ENCODE measurements at places on chromosomes 5 and 9.

- no peak for DNase-seq
Observed at GRCh38 chr9:137982200-137982599, 104.6 kb downstream of the CACNA1B start.

DNA sequence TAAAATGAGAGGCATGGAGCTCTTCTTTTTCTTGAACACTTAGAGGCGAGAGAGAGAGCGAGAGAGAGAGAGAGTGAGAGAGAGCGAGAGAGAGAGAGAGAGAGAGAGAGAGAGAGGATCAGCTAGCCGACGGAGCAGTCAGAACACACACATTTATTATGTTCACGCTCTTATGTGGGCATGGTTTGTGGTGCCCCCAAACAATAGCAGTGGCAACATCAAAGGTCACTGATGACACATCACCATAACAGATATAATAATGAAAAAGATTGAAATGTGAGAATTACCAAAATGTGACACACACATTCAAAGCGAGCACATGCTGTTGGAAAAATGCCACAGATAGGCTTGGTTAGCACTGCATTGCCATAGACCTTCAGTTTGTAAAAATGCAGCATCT lies 116.1 kb downstream of the KDM4C start:
- DNase-seq, result no peak

DNA sequence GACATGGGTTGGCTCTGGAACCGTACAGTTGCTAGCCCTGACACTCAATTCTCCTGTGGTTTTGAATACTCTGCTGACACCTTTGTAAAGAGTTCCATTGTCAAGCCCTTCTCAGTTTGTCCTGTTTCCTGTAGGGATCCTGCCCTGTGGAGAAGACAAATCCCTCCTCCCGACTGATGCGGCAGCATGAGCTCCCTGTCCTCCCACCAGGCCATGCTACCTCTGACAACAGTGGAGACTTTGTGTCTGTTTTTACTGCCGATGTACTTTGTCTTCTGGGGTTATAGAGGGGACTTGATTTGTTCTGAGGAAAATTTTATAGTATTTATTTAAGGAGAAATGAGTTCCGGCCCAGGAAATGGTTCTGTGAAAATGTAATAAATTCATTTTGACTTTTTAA lies 57.8 kb downstream of the PRLR start:
- no peak for DNase-seq

GRCh38 chr5:56176155-56176798 lies 56.9 kb downstream of the ANKRD55 start:
- no peak for DNase-seq

DNA sequence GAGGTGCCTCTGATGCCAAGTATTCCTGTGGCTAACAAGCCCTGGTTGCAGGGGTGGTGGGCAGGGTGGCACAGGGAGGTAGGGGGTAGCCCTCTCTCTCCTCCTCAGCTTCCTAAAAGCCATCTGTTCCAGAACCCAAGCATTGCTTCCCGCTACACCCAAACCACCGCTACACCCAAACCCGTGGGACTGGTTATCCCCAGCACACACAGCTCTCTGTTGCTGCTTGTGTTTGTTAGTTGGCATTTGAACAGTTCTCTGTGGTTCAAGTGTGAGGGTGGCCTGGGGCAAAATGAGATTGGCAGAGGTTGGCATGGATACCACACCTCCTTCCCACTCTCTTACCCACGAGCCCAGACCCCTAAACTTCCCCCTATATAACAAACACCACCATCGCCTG lies 40.4 kb downstream of the SPARC start:
- DNase-seq, result no peak

DNA sequence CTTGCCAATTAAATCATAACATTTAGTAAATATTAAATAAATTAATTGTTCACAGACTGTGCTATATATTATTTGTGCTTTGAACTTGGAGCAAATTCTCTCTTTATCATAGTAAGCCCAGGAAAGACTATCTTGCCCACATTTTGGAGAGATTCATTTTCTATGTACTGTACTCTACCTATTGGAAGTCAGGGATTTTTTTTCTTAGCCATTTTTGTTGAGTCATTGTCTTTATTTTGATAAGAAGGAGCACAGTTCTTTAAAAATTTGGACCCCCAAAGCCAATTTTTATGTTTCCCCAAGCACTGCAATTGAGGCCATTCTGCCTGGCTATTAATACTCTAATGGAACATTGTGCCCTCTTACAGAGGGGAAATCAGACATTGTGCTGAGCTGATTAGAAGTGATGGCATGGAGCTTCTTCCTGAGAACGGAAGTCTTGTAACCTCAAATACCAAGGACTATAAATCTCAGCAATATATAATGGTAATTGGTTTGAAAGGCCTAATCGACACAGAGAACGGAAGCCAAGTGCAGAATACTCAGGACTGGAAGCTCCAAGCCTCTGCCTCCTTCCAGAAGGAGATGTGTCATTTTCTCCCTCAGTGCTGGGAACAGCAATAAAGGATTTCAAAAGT lies 188.8 kb upstream of the PAPPA start:
- DNase-seq, result no peak

DNA sequence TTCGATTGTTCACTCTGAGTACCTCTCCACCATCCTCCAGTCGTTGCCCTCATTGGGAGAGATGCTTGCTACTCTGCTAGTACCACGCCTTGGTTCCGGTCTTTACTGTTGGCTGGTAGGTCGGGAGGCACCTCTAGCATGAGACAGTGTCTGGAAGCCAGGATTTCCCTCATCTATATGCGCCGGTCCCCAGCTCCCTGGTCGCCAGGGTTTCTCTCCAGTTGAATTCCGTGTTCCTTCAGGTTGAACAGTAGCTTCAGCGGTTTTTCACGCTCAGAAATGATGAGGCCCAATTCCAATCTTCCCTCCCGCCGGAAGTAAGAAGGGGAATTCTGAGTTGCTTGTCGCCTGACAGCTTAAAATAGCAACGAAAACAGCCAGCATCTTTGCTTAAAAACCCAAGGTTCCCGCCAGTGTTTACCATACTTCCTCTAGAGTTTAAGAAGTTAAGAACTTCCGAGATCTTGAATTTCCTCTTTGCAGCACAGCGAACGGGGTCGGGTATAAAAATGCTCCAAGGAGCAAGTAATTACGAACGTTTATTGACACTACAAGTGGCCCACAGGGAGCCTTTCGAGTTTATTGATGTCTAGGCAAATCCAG lies 1.3 kb upstream of the ST8SIA4 start:
- DNase-seq, result no peak

- DNase-seq, result no peak
Observed at GRCh38 chr9:70060883-70061507, 17.3 kb downstream of the MAMDC2 start.

DNA sequence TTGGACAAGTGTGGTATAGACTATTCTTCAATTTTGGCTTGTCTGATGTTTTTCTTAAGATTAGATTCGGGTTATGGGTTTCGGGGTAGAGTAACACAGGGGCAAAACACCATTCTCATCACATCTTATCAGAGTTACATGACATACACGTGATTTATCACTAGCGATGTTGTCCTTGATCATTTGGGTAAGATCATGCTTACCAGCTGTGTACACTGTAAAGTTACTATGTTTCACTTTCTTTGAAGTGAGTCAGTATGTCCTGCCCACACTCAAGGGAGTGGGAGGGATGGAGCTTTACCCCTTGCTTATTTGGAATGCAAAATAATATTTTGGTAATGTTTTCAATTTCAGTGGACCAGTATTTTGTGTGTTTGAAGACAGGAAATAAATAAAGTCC lies 101.8 kb upstream of the TAF11L2 start:
- no peak for DNase-seq

DNA sequence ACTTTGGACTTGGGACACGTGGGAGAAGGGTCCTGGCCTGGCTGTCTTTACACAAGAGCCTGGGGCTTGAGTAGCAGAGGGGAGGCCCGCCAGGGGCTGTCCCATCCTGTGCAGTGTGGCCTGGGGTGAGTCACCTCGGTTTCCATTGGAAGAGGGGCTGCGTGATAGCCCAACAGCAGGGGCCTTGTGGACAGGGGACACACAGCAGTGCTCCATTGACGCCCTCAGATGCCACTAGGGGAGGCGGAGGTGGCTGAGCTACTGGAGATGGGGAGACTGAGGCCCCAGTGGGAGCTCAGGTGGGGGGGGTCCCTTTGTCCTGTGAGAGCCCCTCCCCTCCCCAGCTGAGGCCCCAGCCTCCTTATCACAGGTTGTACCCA lies 50.0 kb upstream of the RNU6ATAC start:
- DNase-seq, result no peak

DNA sequence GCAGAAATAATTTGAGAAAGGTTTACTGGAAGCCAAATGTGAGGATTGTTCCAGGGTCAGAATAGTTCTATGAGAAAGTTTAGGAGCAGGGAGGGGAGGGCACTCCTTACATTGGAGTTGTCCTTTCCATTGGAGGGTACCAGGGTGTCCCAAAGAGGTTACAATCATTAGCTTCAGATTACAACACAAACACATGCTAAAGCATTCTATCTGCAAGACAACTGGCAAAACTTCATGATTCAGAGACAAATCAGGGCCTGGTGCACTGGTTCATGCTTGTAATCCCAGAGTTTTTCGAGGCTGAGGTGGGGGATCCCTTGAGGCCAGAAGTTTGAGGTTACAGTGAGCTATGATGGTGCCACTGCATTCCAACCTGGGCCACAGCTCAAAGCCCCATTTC lies 51.8 kb downstream of the NSUN2 start:
- no peak for DNase-seq

GRCh38 chr5:171492781-171493180 lies 73.3 kb downstream of the FGF18 start:
- DNase-seq, result no peak

- DNase-seq, result no peak
Observed at GRCh38 chr9:132404228-132404881, 2.3 kb downstream of the TTF1 start.

DNA sequence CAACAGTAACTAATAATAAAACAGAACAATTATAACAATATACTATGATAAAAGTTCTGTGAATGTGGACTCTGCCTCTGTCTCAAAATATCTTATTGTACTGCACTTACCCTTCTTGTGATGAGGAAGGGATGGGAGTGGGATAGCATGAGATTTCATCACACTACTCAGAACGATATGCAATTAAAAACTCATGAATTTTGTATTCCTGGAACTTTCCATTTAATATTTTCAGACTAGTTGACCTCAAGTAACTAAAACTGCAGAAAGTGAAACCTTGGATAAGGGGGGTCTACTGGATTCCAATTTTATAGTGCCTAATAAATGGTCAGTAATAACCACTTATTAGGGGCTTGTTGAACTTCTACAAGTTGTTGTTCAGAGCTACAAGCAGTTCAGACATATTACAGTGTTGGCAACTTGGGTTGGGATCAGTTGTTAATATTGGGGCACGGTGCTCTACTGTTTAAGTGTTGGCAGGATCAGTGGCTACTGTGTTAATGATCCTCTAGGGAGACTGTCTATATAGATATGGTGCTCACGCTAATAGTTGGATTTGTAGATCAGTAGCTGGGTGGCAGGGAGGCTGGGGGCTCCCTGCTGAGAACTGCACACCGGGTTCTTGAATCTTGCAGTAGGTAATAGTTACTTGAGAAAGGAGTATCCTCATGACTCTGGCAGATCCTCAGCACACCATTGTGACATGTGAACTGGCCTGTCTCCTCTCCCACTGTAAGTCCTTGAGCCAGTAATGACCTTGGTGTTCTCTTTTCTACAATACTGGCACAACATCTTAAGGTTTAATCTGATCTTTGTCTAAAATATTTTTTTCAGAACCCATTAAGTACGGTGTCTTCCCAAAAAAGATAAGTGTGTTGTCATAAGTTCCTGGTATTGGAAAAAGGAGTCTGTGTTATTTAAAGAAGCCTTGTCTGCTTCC lies 62.0 kb downstream of the F2RL2 start:
- no peak for DNase-seq

DNA sequence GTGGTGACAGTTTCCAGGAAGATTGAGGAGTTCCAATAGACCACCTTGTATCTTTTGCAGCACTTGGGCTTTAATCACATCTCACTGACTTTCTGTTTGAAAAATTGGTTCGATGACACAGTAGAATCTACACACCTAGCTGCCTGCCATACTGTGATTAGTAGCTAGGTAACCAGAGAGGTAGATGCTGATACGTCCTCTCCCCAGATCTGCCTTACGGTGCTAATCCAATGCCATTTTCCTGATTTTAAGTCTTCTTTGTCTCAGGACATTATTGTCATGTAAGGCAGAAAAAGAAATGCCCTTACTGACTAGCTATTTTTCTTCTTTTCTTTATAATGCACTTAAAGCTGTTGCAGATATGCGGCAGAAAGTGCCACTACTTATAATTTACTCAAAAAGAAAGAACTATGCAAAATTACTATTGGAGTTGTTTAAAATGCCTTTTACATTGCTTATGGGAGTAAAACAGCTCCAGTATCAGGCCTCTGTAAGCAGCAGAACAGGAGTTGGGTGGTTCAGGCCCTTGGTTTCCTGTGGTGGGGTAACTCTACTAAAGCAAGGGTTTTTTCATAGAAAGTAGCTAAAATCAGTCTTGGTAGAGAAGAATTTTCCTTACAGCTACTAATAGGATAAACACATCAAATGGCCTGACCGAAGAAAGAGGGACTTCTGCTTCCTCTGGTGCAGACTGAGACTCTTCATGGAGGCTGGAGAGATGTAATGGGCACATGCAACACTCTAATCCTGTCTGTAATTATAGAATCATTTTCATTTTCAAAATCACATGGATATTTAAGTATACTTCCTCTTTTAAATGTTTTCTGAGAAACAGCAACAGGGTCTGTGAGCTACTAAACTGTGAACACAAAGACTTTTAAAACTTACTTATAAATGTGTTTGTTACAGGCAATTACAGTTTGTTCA lies 177.2 kb downstream of the MAPKAP1 start:
- no peak for DNase-seq

GRCh38 chr9:134391319-134392231 lies 65.3 kb downstream of the RXRA start:
- no peak for DNase-seq

DNA sequence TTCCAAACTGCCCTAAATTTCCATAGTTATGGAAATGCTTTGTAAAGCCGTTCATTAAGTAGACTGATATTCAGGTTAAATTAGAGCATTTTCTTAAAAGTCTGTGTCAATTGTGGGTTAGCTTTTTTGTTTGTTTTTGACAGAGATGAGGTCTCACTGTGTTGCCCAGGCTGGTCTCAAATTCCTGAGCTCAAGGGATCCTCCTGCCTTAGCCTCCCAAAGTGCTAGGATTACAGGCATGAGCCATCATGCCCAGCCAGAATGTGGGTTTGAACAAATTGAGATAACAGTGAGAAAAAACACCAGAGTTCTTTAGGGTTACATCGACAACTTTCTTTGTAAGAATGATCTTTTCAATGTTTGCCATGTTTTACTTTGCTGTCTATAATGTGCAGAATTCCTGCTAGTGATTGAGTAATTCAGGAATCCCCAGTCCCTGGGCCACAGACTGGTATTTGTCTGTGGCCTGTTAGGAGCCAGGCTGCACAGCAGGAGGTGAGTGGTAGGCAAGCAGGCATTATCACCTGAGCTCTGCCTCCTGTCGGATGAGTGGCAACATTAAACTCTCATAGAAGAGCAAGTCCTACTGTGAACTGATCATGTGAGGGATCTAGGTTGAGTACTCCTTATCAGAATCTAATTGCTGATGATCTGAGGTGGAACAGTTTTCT lies 80.5 kb downstream of the RAI14 start:
- no peak for DNase-seq

Data from frontal cortex (tissue), 4 donors.